Type B pancreatic cell (in vitro differentiated cells): ENCODE measurements at places on chromosomes 4 and X.

GRCh38 chr4:94758141-94758699, 465 bp downstream of the BMPR1B start:
- DNase-seq: peak; percentile 81

- DNase-seq: no peak
Measured at GRCh38 chr4:58953575-58953974, 1843.4 kb upstream of the IGFBP7 start.

- DNase-seq: no peak
Measured at GRCh38 chrX:48498374-48498809, 10.4 kb upstream of the PORCN start.

DNA sequence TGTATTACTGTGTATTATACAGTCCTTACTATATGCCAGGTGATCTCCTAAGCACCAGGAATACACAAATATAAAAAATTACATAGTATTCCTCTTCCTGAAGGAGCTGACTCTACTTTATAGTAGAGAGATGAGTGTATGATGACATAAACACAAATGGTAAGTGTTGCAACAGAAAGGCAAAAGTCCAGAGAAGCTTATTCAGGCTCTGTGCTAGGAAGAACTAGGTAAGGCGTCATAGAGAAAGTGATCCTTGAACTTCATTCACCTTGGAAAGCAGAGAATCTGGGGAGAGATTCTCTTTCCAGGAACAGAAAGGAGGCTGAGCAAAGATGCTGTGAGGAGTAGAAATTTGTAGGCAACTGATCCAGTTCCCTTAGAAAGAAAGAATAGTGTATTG, 115.0 kb upstream of the KCNIP4 start:
- DNase-seq: no peak

GRCh38 chr4:110310795-110311194, 112.4 kb upstream of the ELOVL6 start:
- DNase-seq: no peak

- DNase-seq: no peak
Measured at GRCh38 chrX:45056428-45057145, 144.1 kb downstream of the DIPK2B start.

GRCh38 chr4:182928061-182928460, 10.9 kb upstream of the DCTD start:
- no peak for DNase-seq

GRCh38 chrX:139930916-139931645, 1.8 kb downstream of the ATP11C start:
- DNase-seq: no peak

DNA sequence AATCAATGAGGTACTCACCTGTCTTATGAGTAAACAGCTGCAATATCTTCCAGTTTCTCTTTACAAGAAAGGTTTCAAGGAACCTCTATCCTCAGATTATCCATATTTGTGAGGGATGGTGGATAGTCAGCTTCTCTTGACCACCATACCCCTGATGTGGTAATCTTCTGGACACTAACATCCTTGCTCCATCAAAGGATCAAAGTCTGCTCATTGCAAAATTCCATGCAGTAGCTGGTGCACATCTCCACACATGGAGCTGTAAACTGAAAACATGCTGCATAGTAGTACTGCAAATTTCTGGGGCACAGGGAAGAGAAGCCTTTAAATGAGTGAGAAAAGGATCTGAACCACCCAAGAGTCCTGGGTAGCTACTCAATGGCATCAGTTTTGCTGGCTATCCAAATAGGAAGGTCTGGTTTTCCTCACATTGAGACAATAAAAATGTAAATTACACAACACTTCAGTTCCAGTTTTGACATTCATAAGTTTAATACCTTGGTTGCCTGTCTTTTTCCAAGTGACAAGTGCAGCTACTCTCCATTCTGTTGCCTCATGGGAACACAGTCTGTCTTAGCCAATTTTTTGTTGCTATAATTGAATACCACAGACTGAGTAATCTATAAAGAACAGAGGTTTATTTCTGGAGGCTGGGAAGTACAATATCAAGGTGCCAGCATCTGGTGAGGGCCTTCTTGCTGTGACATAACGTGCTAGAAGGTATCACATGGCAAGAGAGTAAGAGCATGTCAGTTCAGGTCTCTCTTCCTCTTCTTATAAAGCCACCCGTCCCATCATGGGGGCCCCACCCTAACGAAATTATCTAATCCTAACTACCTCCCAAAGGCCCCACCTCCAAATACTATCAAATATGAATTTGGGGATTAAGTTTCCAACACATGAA, 34.4 kb upstream of the ARHGEF6 start:
- DNase-seq: no peak

- DNase-seq: no peak
Measured at GRCh38 chrX:22533898-22534297, 261.2 kb downstream of the CBLL2 start.

DNA sequence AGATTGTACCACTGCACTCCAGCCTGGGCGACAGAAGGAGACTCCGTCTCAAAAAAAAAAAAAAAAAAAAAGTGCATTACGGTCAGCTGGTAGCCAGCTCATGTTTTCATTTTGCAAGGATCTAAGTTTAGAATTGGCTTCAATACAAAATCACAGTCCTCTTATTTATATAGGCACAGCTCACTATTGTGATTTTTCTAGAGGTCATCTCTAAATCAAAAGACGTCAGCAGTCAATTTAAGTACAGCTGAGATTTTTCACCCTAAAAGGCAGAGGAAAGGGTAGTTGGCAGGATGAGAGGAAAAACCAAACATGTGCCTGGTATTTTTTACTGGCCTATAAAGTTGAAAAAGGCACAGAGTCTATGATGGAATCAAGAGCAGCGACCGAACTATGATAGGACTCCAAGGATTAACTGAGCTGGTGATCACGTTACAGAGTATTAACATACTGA, 30.8 kb downstream of the ASB5 start:
- DNase-seq: no peak

- no peak for DNase-seq
Measured at GRCh38 chr4:168710353-168710946, 213.6 kb downstream of the PALLD start.

- DNase-seq: no peak
Measured at GRCh38 chr4:1337376-1337831, 9.6 kb upstream of the UVSSA start.

GRCh38 chrX:25523574-25524540, 508.1 kb upstream of the ARX start:
- no peak for DNase-seq

DNA sequence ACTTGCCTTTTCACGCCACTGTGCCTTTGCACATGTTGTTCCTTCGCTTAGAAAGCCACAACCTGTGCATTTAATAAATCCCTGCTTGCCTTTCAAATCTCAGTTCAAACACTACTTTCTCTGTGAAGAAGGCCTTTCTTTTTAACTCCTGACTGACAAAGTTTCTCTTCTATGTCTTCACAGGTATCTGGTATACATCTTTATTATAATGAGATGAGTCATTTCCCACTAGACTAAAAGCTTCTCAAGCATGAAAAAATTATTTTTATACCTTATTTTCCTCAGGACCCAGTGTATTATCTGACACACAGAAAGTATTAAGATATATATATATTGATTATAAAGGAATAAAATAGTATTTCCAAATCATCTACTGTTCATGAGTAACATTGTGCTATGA, 189.9 kb downstream of the TBCK start:
- DNase-seq: no peak

DNA sequence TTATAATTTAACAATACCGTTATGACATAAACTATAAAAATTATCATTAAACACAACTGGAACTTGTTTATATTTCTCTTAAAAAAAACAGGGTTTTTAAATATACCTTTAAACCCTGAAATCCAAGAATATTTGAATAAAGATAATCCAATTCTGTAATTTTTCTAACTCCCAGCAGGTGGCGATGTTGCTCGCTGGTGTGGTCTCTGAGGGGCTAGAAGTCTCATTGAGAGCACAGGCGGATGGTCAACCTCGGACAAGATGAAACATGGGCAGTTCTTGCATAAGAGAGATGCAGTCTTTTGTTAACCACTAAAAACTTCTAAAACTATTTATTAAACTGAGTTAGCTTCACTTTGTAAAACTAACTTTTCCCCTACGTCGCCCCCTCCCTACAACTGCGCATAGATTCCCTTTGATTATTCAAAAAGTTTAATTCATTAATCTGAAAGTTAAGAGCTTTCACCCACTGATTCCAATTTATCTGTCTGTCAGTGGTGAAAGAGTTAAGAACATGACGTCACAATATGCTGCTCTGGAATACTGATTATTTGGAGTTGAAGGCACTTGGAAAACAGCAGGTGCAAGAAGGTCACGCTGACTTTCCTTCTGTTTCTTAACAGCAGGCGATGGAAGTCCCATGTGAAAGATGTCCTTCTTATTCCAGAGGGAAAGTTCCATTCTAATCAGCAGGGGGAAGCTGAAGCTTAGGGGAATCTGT, 29.5 kb downstream of the DMP1 start:
- DNase-seq: no peak

DNA sequence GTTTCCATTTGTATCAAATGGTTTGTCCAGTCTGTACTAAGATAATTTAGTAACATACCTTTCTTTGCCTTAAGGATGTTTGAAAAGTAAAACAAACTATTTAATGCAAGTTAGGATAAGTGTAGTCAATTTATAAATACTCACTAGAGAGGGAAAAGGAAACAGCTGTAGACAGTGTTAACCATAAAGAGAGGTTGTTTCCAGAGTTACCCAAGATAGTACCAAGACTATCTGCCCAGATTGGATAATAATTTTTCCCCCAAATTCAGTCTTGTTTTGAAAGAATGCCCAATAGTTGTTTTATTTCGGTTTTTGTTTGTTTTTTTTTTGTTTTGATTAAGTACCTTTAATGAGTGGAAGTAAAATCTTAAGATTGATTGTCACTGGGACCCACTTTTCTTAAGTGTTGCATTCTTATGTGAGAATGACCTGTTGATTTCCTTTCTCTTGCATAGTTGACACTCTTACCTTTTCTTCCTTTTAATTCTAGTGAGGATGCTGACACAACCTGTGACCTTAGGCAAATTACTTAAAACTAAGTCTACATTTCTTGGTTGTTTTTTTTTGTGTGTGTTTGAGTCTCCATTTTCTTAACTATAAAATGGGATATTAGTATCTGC, 12.8 kb downstream of the AFF1 start:
- DNase-seq: no peak

DNA sequence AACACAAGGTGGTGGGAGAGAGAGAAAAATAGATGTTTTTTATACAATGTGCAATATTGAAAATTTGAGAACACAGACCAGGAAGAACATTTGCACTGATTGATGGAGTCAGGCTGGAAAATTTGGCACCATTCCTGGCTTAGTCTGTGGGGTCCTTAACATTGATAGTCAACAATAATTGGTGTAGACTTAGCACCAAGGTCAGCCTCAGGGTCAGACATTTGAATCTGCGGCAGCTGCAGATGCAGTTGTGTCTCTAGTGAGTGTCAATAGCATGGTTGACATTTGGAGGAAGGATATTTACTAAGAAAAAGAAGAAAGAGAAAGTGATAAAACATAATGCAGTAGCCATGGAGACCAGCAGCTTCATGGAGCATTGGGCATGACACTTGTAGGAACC, 31.5 kb upstream of the GLRA3 start:
- DNase-seq: no peak

- DNase-seq: no peak
Measured at GRCh38 chr4:54727346-54727745, 69.6 kb downstream of the KIT start.

DNA sequence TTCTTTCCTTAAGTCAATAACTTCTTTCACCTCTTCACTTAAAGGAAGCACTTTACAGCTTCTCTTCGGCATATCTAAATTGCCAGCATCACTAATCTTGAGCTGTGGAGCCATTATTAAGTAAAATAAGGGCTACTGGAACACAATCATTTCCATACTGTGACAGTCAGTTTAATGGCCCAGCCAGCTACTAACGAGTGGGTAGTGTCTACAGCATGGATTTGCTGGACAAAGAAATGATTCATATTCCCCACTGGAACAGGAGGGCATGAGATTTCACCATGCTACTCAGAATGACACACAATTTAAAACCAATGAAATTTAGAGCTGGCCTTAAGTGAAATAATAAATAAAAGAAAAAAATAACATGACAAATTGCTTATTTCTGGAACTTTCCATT, 72.1 kb downstream of the DDIT4L start:
- DNase-seq: no peak

- no peak for DNase-seq
Measured at GRCh38 chr4:8468746-8469535, 28.4 kb downstream of the TRMT44 start.

DNA sequence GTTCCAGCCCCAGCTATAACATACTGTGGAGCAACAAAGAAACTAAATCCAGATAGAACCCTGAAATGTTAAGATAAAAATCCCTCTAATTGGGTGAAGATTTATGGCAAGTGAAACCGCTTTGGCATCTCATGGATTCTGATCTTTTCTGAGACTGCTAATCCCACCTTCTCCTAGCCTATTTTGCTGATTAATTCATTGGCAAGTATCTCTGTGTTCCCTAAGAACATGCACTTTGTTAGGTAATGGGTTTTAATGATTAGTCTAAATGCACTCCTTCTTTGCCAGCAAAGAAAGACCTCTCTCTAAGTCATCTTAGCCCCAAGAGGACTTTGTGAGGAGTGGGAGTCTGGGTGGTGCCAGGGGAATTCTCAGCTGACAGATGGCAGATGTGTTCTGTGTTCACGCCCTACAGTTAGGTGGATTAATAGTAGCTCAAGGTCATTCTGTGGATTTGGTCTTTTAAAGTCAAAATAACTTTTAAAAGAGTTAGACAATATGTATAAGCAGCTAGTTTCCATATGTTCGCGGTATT, 171.3 kb downstream of the UNC5C start:
- no peak for DNase-seq
